Eye (tissue), 1 donor: ENCODE measurements at places on chromosomes 12 and 14.

GRCh38 chr12:67926063-67926462, 63.2 kb upstream of the IFNG-AS1 start:
- no peak for DNase-seq

DNA sequence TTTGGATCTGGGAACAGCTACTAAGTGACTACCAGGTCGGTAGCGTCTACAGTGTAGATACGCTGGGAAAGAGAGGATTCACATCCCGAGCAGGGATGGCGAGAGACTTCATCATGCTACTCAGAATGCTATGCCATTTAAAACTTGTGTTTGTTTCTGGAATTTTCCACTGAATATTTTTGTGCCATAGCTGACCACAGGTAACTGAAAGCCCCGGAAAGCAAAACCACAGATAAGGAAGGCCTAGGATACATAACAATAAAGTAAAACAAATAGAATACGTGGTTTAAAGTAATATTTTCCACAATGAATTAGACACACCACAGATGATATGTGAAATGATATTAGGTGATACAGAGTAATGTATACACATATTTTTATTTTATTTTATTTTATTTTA, 7.9 kb upstream of the HCAR1 start:
- DNase-seq, result no peak

DNA sequence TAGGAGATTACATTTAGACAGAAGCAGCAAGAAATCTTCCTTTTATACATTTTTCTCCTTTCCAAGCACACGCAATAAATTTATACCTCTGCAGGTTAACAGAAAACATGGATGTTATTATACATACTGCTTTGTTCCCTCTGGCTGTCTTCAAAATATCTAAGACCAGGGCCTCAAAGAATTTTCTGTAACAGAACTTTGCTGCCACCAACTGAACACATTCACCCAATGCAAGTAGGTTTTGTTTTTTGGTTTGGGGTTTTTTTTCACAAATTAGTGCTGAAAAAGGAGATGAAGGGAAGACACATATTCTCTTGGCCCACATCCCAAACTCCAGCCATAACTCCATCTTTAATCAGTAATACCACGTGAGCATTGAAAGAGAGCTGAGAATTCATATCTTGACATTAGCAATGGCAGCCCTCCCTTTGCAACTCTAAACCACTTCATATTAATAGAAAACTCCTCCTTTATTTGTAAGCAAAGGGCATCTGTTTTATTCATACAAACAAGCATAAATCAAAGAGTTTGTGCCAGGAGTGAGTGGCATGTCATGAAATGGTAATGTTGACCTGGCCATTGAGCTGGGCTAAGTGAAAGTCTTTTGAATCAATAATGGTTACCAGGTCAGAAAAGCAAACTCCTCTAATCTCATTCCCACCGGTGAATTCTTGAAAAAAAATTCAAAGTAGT, 150.8 kb upstream of the FSCB start:
- DNase-seq, result peak; percentile 80

DNA sequence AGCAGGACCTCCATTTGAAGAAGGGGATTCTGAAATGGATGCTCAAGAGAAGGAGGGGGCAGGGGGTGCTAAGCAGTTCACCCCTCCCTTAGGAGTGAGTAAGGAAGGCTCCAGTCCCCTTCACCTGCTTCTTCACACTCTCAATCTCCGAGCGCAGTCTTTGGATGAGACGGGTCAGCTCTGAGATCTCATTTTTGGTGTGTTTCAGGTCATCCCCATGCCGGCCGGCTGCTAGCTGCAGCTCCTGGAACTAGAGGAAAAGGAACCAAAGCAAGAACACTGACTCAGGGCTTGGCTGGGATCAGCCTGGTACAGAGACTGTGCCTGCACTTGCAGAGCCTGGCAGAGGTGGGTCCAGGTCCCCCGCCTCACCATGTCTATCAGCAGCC, 7.3 kb downstream of the KRT73 start:
- no peak for DNase-seq

DNA sequence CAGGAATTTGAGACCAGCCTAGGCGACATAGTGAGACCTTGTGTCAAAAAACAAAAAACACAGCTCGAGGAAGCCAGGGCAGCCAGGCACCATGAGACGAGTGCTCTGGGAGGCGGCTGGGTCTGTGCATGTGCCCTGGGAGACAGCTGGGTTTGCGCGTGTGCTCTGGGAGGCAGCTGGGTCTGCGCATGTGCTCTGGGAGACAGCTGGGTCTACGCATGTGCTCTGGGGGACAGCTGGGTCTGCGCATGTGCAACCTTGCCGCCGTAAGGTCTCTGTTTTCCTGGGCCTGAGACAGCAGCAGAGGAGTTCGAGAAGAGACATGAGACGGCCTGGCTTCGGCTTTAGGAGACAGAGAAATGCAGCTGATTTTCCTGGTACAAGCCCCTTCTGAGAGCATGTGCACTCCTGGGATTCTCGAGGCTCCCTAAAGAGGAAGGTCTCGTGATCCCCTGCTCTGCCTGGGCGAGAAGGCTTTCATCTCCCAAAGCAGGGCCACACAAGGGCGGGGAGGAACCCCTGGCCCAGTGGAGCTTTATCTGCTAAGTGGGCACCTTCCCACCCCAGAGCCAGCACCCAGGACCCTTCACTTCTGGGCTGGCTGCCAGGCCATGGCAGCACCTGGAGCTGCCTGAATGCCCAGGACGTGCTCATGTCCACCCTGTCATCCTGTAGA, 3.5 kb upstream of the BDKRB1 start:
- DNase-seq, result no peak

GRCh38 chr14:60196291-60196690, 31.1 kb upstream of the DHRS7 start:
- no peak for DNase-seq

GRCh38 chr14:96403409-96403808, 11.5 kb downstream of the AK7 start:
- no peak for DNase-seq

- no peak for DNase-seq
These were observed 127.1 kb upstream of the BMP4 start for GRCh38 chr14:54083549-54084239.

DNA sequence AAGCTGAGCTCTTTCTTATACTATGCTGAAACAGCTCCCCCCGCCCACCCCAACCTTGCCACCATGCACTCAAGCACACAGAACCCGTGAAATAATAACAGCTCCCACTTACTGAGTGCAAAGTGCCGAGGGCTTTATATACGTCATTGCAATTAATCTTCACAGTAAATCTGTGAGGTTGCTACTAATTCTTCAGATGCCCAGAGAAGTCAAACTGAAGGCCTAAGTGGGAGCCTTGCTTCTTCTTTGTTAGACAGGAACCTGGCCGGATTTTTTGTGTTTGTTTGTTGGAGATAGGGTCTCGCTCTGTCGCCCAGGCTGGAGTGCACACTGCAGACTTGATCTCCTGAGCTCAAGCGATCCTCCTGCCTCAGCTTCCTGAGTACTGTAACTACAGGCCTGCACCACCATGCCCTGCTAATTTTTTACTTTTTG, 34.0 kb downstream of the VCPKMT start:
- peak; percentile 15 for DNase-seq

DNA sequence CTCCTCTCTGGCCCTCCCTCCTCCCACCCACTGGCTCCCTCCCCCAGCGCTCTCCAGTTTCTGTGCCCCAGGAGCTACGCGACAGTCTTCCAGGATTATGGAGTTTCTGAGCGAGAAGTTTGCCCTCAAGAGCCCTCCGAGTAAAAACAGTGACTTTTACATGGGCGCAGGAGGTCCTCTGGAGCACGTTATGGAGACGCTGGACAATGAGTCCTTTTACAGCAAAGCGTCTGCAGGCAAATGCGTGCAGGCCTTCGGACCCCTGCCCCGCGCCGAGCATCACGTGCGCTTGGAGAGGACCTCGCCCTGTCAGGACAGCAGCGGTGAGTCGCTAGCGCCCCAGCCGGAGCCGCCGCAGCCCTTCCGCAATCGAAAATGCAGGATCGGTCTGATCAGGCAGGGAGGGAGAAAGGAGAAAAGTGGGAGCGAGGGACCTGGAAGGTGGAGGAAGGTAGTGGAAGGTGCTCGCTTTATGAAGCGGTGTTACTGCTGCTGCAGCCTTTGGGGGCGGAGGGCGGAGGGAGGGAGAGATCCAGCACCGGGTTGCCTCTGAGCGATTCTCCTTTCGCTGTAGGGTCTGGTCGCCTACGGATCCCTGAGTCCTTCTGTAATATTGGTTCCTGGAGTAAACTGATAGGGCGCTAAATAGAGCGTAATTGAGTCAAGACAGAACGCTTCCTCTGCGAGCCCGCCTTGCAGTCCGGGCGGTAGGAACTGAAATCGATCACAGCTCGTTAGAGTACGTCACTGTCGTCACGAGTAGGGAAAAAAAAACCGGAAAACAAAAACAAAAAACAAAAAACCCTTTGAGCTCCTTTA, at the start of gene ALX1:
Gene ALX1 (plus strand): TSS at position 56 of the 819 bp plus-strand sequence. CDS start 42 bp downstream, at position 98.
- peak; percentile 89 for DNase-seq

GRCh38 chr12:112992541-112993398, 14.5 kb downstream of the OAS2 start:
- peak; percentile 82 for DNase-seq

DNA sequence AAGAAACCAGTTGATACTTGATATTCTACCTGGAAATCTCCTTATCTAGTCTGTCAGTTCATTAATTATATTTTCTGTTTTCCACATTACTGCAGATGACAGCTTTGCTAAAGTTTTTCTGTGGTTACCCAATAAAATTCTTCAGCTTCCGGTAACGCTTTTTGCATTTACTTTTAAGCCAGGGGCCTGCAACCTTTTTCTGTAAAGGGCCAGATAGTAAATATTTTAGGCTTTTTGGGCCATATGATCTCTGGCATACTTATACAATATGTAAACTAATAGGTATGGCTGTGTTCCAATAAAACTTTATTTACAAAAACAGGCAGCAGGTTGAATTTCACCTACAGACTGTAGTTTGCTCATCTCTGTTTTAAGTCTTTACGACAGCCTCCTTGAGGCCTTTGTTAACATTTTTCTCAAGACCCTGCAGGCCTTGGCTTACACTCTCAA, 48.3 kb downstream of the SPATS2 start:
- DNase-seq, result peak; percentile 9

DNA sequence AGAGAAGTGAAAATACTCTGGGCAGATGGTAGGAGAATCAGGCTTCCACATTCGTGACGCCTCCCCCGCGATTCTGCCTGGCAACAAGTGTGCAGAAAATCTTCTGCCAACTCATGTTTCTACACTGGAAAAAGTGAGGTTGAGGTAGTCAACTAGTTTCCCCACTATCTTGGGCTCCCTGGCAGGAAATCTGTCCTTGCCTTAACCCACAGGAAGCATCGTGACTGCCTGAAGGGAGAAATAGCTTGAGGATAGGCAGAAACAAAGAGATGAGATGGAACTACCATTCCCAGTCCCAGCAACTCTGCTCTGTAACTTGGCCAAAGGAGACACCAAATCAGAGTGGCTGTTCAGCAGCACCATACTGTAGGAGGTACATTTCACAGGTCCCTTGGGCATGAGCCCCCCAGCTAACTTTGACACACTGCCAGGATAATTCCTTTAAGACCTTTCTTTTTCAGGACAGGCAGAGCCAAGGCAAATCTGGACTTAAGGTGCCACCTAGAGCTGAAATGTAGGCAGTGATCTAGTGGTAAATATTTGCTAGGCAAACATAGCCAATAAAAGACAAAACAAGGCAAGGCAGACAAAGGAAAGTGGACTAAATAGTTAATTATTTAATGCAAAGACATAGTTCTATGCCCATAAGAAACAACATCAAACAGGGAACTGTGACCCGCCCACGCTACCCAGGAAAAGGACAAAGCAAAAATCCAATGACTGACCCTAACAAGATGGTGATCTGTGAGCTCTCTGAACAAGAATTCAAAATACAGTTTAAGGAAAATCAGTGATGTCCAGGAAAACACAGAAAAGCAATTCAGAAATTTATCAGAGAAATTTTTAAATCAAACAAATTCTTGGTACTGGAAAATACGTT, 205.1 kb downstream of the PTPRO start:
- no peak for DNase-seq

GRCh38 chr14:54784657-54785056, 118.0 kb downstream of the GCH1 start:
- DNase-seq, result no peak

- DNase-seq, result no peak
These were observed 58.5 kb upstream of the RMST start for GRCh38 chr12:97404093-97404492.

DNA sequence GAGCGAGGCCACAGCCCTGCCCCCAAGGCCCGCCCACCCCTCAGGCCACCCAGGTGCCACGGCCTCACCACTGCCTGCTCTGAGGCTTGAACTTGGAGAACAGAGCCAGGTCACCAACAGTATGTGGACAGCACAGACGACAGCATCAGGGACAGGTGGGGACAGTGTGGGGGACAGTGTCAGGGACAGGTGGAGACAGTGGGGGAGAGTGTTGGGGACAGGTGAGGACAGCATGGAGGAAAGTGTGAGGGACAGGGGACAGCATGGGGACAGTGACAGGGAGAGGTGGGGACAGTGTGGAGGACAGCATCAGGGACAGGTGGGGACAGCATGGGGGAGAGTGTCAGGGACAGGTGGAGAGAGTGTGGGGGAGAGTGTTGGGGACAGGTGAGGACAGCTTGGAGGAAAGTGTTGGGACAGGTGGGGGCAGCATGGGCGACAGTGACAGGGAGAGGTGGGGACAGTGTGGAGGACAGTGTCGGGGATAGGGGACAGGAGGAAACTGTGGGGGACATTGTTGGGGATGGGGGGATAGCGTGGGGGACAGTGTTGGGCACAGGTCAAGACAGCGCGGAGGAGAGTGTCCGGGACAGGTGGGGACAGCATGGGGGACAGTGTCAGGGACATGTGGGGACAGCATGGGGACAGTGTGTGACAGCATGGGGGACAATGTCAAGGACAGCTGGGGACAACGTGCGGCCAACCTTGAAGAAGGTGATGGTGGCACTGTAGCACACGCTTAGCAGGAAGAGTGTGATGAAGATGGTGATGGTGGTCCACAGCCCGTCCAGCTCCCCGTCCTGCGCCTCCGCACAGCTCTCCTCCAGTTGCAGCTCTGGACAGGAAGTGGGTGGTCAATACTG, 114.9 kb downstream of the TMEM121 start:
- DNase-seq, result no peak

DNA sequence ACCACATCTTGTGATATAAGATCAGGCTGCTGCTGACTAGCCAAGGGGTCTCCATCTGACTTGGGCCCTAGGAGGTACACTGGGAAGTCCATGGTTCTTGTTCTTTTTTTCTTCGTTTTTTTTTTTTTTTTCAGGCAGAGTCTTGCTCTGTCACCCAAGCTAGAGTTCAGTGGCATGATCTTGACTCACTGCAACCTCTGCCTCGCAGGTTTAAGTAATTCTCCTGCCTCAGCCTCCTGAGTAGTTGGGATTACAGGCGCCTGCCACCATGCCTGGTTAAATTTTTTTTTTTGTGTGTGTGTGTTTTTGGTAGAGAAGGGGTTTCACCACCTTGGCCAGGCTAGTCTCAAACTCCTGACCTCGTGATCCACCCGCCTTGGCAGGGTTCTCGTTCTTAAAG, 178.2 kb downstream of the RMST start:
- no peak for DNase-seq

DNA sequence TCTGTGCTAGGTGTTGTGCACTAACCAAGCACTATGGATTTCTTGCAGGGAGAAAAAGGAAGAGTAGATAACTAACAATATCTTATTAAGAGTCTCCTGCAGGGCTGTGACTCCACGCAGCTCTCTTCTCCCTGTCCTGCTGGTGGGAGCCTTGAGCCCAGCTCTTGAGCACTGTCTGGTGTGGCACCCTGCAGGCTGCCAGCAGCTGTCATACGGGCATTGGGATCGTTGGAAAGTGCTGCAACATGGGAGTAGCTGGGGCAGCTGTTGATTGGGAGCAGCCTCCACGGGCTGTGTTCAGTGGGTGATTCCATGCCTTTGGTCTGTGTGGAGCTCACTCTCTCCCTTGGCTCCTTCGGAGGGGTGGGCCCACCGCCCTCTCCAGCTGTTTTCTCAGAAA, 125.3 kb downstream of the FBXL14 start:
- DNase-seq, result no peak

- DNase-seq, result no peak
These were observed 4.5 kb downstream of the FMNL3 start for GRCh38 chr12:49702676-49703215.
